ENCODE measurements at places on chromosomes 5 and 9.

- no peak for DNase-seq
These were observed 108.5 kb downstream of the GAS1 start for GRCh38 chr9:86838519-86839497.

DNA sequence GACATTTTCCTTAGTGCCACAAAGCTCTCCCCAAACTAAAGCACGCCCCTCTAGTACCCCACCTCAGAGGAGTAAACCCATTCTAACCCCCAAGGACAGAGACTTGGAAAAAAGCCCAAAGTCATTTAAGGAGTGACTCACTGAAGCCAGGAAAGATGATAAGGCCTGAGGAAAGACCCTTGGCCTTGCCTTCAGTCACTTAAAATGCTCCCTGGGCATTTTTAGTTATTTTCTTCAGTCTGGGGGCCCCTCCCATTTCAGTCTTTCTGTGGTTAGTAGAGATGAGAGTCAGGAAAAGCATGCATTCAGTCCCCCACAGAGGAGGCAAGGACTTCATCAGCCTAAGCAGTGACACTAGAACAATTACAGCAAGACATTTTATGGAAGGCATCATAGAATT, 13.7 kb upstream of the TLX3 start:
- no peak for DNase-seq

DNA sequence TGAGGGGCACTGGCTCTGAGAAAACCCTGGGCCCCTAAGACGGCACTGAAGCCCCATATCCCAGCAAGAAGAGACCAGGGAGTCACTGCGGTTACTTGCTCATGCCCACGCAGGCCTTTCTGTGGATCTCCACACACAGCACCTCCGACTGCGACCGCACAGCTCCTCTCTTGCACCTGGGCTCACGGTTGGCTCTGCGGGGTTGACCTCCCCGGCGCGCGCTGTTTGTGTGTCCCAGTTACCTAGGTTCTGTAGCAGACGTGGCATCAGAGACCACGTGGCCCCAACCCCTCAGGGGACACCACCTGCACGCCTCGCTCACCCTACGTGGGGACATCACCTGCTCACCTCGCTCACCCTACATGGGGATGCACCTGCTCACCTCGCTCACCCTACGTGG, 12.7 kb downstream of the LPCAT1 start:
- no peak for DNase-seq

DNA sequence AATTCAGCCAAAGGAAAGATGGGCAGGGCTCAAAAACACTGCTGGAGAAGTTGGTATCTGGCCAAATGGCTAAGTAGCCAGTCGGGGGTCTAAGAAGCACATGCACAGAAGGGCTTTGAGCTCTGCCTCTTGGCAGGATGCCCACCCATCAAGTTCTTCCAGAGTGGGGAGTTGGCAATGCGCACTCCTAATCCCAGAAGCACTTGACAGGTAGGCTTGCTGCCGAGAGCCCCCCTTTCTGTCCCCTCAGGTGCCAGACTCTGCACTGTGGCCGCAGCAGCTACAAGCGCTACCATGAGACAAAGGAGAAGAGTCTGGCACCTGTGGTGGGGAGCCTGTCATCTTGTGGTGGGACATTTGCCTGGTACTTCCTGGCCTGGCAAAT, 252.9 kb upstream of the SLC24A2 start:
- DNase-seq: no peak

DNA sequence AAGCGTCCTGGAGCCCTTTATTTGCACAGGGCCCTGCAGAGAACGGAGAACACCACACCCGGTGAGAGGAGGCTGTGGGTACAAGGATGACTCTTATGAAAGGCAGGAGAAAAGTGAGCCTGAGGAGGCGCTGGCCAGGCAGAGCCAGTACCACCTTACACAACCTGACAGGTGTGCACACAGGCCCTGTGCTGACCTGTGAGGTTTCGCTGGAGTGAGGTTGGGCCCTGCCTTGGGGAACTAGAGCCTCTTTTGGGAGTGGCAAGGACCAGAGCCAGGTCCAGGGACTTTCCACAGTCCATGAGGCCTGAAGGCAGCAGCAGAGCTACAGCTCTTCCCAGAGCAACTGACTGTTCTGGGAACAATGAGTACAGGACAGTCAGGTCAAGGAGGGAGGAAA, 3.1 kb downstream of the SRD5A1 start:
- no peak for DNase-seq
